Sigmoid colon (tissue), 7 donors: ENCODE measurements at places on chromosomes 6 and 20. TPM values are rescaled to one million over a fixed set of nuclear protein-coding genes. Genes with fewer than 3 reads are reported as not detected.

FLRT3 gene
- 1.7 TPM for total RNA-seq

- H3K4me1 ChIP-seq: no peaks in the 10 kb centered on the region
- no peaks in the 10 kb centered on the region for H3K27me3 ChIP-seq
These were observed 14.4 kb downstream of the KCNQ5 start for GRCh38 chr6:72636215-72636614.

GRCh38 chr6:40400738-40401137, 186.4 kb downstream of the LRFN2 start:
- no peak overlapping the region for H3K27ac ChIP-seq
- DNase-seq: no peak
- no peak overlapping the region for H3K4me3 ChIP-seq
- no peaks in the 10 kb centered on the region for H3K4me1 ChIP-seq
- no peaks in the 10 kb centered on the region for H3K36me3 ChIP-seq

DNA sequence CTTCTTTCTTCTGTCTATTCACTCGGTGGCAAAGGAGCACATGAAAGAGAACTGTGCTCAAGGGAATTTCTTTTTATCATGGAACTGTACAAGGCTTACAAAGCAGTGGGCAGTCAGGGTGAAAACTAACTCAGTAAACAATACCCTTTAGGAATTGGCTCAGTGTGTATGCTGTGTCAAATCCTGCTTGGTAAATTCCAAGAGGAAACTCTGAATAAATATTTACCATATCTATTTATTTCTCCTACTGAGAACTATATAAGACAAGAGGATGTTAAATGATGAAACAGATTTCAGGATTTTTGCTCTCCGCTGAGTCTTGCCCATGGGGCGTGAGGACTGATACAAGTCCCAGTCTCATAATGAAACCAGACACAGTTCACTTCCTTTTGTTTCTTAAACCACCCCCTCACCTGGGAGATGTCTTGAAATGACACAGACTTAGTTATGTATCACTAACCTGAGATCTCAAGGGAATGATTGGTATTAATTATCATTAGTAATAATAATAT, 188.8 kb downstream of the BACH2 start:
- no peak overlapping the region for H3K4me3 ChIP-seq
- no peaks in the 10 kb centered on the region for H3K27me3 ChIP-seq
- no peak for DNase-seq
- no peaks in the 10 kb centered on the region for H3K36me3 ChIP-seq
- no peak overlapping the region for H3K27ac ChIP-seq

GRCh38 chr20:50870561-50871161, 60.6 kb downstream of the ADNP start:
- DNase-seq: no peak
- no peaks in the 10 kb centered on the region for H3K27me3 ChIP-seq
- H3K4me1 ChIP-seq: no peaks in the 10 kb centered on the region
- no peak overlapping the region for H3K27ac ChIP-seq
- H3K4me3 ChIP-seq: no peak overlapping the region
- H3K36me3 ChIP-seq: no peaks in the 10 kb centered on the region

DNA sequence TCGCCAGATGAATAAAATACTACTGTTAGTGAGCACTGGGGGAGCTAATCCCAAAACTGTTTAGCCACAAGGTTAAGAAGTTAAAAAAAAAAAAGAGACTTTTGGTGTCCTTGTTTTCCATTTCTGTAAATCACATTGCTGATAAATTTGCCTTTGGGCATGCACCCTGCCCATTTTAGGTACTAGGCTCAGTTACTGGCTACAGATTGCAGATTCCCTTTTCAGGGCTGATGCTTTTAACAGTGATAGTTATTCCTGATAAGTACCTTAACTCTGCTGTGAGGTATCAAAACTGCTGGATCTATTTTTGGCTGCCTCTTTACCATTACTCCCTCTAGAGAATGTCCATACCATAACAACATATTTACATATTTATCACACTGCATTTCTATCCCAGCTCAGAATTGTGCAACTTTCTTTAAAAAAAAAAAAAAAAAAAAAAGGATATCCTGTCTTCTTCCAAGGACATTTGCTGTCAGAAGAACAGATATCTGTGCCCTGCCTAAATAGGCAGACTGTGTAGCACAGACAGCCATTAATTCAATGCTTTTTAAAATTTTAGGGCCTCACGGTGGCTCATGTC, 94.5 kb downstream of the SSR1 start:
- H3K27ac ChIP-seq: no peak overlapping the region
- no peaks in the 10 kb centered on the region for H3K27me3 ChIP-seq
- peaks cover 11% of the 10 kb centered on the region for H3K4me1 ChIP-seq
- peaks cover 45% of the 10 kb centered on the region for H3K36me3 ChIP-seq
- no peak overlapping the region for H3K4me3 ChIP-seq
- no peak for DNase-seq

GRCh38 chr6:12170351-12171092, 119.6 kb upstream of the EDN1 start:
- no peaks in the 10 kb centered on the region for H3K36me3 ChIP-seq
- H3K4me3 ChIP-seq: no peak overlapping the region
- no peaks in the 10 kb centered on the region for H3K27me3 ChIP-seq
- no peak for DNase-seq
- H3K4me1 ChIP-seq: no peaks in the 10 kb centered on the region
- no peak overlapping the region for H3K27ac ChIP-seq

DNA sequence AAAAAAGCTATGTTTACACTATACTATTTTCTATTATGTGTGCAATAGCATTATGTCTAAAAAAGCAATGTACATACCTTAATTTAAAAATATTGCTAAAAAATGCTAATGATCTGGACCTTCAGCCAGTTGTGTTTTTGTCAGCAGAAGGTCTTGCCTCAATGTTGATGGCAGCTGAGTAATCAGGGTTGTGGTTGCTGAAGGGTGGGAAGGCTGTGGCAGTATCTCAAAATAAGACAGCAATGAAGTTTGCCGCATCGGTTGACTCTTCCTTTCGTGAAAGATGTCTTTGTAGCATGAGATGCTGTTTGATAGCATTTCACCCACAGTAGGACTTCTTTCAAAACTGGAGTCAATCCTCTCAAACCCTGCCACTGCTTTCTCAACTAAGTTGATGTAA, 134.7 kb upstream of the CDYL start:
- no peaks in the 10 kb centered on the region for H3K27me3 ChIP-seq
- H3K4me3 ChIP-seq: no peak overlapping the region
- DNase-seq: no peak
- H3K36me3 ChIP-seq: no peaks in the 10 kb centered on the region
- no peak overlapping the region for H3K27ac ChIP-seq

- H3K4me1 ChIP-seq: peaks cover 3% of the 10 kb centered on the region
- H3K27me3 ChIP-seq: no peaks in the 10 kb centered on the region
These were observed 38.8 kb downstream of the SLC22A1 start for GRCh38 chr6:160160450-160160849.

MICB gene
- 3.3 TPM for total RNA-seq

TOP1 gene
- 22.1 TPM for total RNA-seq

TLDC2 gene
- 0.36 TPM for total RNA-seq

ZSCAN12 gene
- 6.1 TPM for total RNA-seq

GRCh38 chr20:40019510-40019909, 669.5 kb downstream of the MAFB start:
- H3K36me3 ChIP-seq: no peaks in the 10 kb centered on the region
- H3K4me3 ChIP-seq: no peak overlapping the region
- H3K4me1 ChIP-seq: no peaks in the 10 kb centered on the region
- H3K27me3 ChIP-seq: no peaks in the 10 kb centered on the region
- no peak overlapping the region for H3K27ac ChIP-seq
- no peak for DNase-seq
